ENCODE measurements at places on chromosomes 4 and X. TPM values are rescaled to one million over a fixed set of nuclear protein-coding genes. Genes with fewer than 3 reads are reported as not detected.

GRCh38 chr4:84938316-84938715 is 28.2 kb downstream of the WDFY3 start:
- DNase-seq = no peak

GRCh38 chr4:153579872-153580271 is 104.2 kb upstream of the TLR2 start:
- DNase-seq = no peak

DNA sequence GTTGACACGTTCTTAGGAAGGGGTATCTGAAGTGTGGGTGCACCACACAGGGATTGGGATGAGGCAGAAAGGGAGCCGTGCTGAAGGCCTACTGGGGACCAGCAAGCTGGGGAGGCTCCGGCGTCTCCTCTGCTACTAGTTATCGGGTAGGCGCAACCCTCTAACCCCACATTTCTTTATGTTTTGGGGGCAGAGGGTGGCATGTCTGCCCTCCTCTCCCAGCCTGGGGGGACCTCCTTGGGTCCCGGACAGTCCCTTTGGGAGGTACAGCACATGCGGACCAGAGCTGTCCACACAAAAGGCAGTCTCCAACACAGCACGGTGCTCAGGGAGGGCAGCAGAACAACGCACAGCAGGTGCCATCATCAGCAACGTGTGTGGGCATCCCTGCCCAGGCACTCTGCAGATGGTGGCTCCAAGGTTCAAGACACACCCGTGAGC is 33.2 kb downstream of the WDR1 start:
- no peak for DNase-seq

PGAM4 gene
- 0.51 TPM for polyA plus RNA-seq

SOX3 gene
- polyA plus RNA-seq = not detected
